ENCODE measurements at places on chromosomes 2 and 18. TPM values are rescaled to one million over a fixed set of nuclear protein-coding genes. Genes with fewer than 3 reads are reported as not detected.

DNA sequence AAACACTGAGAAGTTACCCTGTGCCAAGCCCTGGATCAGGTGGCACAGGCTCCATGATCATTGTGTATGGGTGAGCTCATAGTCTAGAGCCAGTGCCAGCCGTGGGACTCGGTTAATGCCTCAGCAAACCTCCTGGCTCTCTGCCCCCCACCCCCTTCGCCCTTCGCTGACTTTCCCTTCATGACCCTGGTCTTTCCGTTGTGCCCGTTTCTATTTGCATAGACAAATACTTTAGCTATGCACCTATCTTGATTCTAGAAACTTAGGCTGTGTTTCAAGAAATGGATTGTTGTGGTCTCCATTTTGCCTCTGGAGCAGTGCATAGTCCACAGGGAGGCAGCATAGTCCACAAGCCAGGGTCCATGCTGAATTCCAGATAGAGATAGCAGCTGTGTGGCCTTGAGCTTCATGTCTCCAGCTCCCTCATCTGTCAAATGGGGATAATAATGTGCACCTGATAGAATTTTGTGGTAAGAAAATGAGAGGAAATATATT, 44.8 kb upstream of the KDM3A start:
- no peak for DNase-seq
- H3K4me1 ChIP-seq, result no peaks in the 10 kb centered on the region
- no peak overlapping the region for H3K27ac ChIP-seq
- H3K36me3 ChIP-seq, result no peaks in the 10 kb centered on the region
- no peak overlapping the region for H3K4me3 ChIP-seq

DNA sequence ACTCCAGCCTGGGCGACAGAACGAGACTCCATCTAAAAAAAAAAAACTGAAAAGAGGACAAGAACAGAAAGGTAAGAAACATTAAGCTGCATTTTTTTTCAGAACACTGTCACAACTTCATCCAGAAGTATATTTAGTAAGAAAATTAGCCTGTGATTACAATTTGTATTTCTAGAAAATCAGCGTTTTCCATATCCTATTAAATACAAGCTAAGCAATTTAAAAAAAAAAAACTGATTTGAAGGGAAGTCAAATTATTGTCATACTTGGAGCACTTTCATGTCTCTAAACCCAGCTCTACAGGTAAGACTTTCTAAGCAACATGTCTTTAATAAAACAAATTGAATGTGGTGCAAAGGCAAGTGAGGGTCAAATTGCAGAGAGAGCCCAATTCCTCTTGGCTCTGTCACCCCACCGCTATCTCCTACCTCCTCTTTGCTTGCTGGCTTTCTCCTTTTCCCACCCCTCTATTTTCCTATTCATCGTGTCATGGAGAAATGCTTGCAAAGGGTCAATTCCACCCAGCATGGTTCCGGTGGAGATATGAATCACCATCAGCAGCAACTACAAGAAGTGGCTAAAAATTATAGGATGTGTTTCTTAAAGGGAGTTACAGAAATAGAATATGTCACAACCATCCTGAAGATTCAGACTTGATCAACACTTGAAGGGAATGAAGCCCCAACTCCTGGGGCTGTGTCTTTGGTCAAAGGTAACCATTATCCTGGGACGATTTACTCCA, 68.4 kb upstream of the BCL11A start:
- no peaks in the 10 kb centered on the region for H3K4me1 ChIP-seq
- no peaks in the 10 kb centered on the region for H3K27me3 ChIP-seq
- H3K36me3 ChIP-seq, result no peaks in the 10 kb centered on the region
- no peak overlapping the region for H3K4me3 ChIP-seq
- H3K27ac ChIP-seq, result no peak overlapping the region

GRCh38 chr18:41905786-41906527, 49.1 kb upstream of the PIK3C3 start:
- H3K4me3 ChIP-seq, result no peak overlapping the region
- H3K36me3 ChIP-seq, result no peaks in the 10 kb centered on the region
- no peak overlapping the region for H3K27ac ChIP-seq
- no peaks in the 10 kb centered on the region for H3K27me3 ChIP-seq
- no peak for DNase-seq

DNA sequence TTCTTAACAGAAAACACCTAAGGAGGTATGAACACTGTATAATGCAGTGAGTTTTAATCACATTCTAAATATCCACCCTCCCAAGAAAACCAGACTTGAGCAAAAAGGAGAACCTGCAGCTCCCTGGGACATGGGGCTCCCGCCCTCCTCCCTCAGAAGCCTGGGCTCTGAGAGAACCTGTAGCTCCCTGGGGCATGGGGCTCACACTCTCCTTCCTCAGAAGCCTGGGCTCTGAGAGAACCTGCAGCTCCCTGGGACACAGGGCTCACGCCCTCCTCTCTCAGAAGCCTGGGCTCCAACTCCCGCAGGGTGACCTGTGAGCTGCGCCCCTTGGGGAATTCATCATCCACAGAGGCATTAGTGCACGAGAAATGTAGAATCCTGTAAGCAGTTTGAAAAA, 222.9 kb downstream of the SNTG2 start:
- H3K27ac ChIP-seq, result no peak overlapping the region
- no peaks in the 10 kb centered on the region for H3K36me3 ChIP-seq
- DNase-seq, result no peak
- H3K4me1 ChIP-seq, result no peaks in the 10 kb centered on the region
- H3K27me3 ChIP-seq, result peaks cover 9% of the 10 kb centered on the region

DNA sequence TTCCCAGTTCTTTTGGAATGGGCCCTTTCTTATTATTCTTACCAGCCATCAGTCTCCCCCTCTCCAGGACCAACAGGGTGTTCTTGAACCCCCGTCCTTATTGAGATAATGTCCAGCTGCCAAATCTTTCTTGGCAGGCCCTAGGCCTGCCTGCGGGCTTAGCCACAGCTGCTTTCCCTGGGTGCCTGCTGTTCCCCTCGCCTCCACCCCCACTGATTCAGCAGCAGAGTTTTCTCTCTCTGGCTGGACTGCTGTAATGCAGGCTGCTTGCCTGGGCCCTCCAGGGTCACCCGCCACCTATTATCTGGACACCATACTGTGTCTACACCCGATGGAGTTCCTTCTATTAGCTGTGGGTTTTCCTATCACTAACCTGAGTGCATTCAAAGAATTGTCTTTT, 395.4 kb upstream of the ATP5MC3 start:
- H3K4me3 ChIP-seq, result no peak overlapping the region
- no peaks in the 10 kb centered on the region for H3K4me1 ChIP-seq
- no peaks in the 10 kb centered on the region for H3K36me3 ChIP-seq
- no peak overlapping the region for H3K27ac ChIP-seq
- no peaks in the 10 kb centered on the region for H3K27me3 ChIP-seq

SRBD1 gene
- total RNA-seq, result 30.2 TPM

GRCh38 chr2:84643991-84644390, 127.7 kb downstream of the DNAH6 start:
- H3K36me3 ChIP-seq, result no peaks in the 10 kb centered on the region
- no peak for DNase-seq
- no peaks in the 10 kb centered on the region for H3K4me1 ChIP-seq
- no peak overlapping the region for H3K27ac ChIP-seq

DNA sequence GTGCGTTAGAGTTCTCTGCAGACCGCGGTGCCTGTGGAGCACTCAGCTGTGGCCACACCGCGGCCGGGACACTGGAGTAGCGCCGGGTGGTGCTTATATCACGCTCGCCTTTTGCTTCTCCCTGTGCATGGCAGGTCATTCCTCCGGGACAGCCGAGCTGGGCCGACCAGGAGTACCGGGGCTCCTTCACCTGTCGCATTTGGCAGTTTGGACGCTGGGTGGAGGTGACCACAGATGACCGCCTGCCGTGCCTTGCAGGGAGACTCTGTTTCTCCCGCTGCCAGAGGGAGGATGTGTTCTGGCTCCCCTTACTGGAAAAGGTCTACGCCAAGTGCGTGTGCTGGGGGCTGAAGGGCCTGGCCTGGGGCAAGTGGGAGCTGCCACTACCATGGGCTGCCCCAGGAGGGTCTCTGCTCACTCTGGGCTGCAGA, 4.2 kb downstream of the CAPN10 start:
- H3K27me3 ChIP-seq, result no peaks in the 10 kb centered on the region
- peaks cover 12% of the 10 kb centered on the region for H3K4me1 ChIP-seq
- no peak overlapping the region for H3K4me3 ChIP-seq

LYG2 gene
- not detected for total RNA-seq

- H3K36me3 ChIP-seq, result no peaks in the 10 kb centered on the region
- DNase-seq, result no peak
- H3K4me1 ChIP-seq, result no peaks in the 10 kb centered on the region
- no peaks in the 10 kb centered on the region for H3K27me3 ChIP-seq
These were observed 132.3 kb upstream of the ALPP start for GRCh38 chr2:232246245-232246644.

DNA sequence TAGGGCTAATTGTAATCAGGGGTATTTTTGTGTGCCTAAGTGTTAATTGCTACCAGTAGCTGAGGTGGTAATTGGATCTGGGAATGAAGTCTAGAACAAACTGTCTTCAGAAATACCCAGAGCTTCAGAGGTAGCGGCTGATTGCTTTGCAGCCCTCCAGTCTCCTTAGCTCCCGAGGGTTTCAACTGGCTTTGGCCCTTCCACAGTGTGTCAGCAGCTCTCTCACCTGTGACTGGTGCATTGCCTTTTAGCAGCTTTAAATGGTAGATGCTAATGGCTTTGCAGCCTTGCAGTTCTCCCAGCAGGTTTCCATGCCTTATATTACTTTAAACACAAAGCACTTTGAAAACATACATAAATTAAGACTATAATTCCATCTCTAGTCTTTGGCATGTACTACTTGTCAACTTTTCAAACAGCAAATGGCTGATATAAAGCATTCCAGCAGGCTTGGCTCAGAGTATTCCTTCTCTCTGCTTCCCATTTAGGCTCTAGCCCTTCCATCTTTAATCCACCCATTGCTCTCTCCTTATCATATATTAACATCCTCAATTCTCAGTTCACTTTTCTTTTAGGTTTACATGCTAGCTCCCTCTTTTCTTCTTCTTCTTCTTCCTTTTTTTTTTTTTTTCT, 156.4 kb upstream of the GALNT13 start:
- H3K4me3 ChIP-seq, result no peak overlapping the region
- no peaks in the 10 kb centered on the region for H3K27me3 ChIP-seq
- no peaks in the 10 kb centered on the region for H3K36me3 ChIP-seq
- no peaks in the 10 kb centered on the region for H3K4me1 ChIP-seq

DNA sequence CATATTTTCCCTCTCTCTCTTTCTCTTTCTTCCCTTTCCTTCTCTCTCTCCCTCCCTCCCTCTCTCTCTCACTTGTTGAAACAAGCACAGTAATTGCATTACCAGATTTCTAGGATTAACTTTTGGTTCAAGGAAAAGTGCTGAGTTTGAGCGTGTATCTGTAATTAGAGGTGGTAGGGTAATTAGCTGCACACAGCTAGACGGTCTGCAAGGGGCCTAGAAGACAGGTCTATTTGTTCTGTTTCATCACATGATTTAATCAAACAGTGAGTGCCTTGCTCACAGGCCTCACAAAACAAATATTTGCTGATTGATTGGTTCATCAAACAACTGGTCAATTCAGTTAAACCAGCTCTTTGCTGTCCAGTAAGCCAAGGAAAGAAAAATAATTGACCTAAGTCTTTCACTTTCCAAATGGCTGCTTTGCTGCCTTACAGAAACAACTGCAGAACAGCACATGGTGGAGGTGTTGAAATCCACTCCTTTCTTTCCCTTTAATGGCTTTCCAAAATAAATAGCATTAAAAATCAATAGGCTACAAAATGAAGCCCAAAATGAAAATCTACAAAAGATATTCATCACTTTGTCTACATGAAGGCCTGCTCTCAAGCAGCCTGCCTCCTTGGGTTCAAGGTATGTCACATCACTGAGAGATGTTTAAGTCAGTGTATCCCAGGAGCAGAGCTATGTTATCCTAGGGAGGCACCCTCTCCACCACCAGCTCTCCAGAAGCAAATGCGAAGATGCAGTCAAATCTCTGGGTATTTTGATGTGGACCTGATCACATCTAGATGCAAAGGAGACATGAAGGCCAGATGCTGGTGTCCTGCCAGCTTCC, 264.4 kb upstream of the SIX2 start:
- H3K27ac ChIP-seq, result no peak overlapping the region
- no peak overlapping the region for H3K4me3 ChIP-seq
- H3K4me1 ChIP-seq, result no peaks in the 10 kb centered on the region

DNA sequence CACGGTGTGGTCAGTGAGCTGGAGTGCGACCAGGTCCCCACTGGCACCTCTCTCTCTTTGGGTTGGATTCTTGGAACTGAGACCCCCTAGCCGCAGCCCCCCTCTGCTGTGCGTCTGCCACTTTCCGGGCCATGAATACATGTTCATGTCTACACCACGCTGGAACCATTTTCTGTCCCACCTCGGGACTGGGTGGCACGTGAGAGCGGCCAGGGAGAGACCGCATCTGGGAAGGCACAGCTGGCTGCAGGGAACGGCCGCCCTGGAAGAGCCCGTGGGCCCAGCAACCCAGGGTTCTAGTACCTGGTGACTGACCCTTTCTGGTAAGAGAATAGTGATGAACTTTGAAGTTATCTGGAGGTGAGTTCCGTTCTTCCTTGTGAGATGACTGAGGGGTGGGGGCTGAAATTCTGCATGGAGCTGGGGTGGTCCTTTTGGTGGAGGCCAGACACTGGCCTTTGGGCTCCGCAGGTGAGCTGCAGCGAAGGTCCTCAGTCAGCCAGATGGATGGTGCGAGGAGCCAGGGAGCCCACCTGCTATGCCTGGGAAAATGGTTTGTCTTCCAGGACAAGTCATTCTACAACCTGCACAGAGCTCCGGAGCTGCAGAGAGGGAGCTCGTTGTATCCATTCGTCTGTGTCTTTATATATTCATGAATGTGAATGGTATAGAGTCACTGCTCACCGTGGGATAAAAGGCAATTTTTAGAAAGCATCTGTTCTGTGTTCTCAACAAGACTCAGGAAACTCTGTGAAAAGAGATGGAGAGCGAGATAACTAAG, 223.5 kb downstream of the NDUFA10 start:
- no peak overlapping the region for H3K27ac ChIP-seq
- DNase-seq, result peak; percentile 36
- no peak overlapping the region for H3K4me3 ChIP-seq
- H3K36me3 ChIP-seq, result no peaks in the 10 kb centered on the region
- H3K27me3 ChIP-seq, result peaks cover 10% of the 10 kb centered on the region

GRCh38 chr2:241194811-241195210, 6.3 kb downstream of the ANO7 start:
- DNase-seq, result no peak
- H3K4me1 ChIP-seq, result no peaks in the 10 kb centered on the region
- no peaks in the 10 kb centered on the region for H3K27me3 ChIP-seq
- no peak overlapping the region for H3K27ac ChIP-seq
- H3K36me3 ChIP-seq, result no peaks in the 10 kb centered on the region
